ENCODE measurements at places on chromosomes 11 and 22. TPM values are rescaled to one million over a fixed set of nuclear protein-coding genes. Genes with fewer than 3 reads are reported as not detected.

The PHOX2A gene
- total RNA-seq, result not detected

The ANO3 gene
- total RNA-seq, result not detected

The CARD18 gene
- total RNA-seq, result not detected

The C11orf16 gene
- not detected for total RNA-seq

The CAPN5 gene
- 0.27 TPM for total RNA-seq

The MSANTD4 gene
- 19.8 TPM for total RNA-seq

The ARHGAP20 gene
- not detected for total RNA-seq

The OR52A1 gene
- not detected for total RNA-seq

The MPZL2 gene
- total RNA-seq, result 4.8 TPM

The KLHDC7B gene
- 12.6 TPM for total RNA-seq

The LMO1 gene
- total RNA-seq, result not detected

The SPI1 gene
- not detected for total RNA-seq

The CRYBA4 gene
- 0.27 TPM for total RNA-seq

The ACRV1 gene
- total RNA-seq, result not detected

The CCDC81 gene
- 1.2 TPM for total RNA-seq

The CEP126 gene
- 0.27 TPM for total RNA-seq

The MYBPC3 gene
- not detected for total RNA-seq
